ENCODE measurements at places on chromosomes 16 and 17.

DNA sequence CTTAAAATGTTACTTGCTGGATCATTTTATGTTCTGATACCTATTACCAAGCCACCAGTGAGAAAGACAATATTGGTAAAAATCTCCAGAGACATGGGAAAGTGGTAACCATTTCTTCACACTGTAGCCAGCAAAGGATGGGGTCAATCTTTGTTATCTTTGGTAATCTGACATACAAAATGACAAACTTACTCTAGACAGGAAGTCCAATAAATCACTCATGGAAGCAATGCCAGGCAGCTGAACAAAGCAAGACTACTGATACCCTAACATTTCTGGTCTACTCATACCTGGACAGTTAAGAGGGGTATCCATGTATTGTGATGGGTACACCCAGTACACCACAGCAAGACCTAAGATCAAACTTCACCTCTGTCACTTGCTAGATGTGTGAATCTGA is 19.0 kb downstream of the GRB2 start:
- no peak for DNase-seq

DNA sequence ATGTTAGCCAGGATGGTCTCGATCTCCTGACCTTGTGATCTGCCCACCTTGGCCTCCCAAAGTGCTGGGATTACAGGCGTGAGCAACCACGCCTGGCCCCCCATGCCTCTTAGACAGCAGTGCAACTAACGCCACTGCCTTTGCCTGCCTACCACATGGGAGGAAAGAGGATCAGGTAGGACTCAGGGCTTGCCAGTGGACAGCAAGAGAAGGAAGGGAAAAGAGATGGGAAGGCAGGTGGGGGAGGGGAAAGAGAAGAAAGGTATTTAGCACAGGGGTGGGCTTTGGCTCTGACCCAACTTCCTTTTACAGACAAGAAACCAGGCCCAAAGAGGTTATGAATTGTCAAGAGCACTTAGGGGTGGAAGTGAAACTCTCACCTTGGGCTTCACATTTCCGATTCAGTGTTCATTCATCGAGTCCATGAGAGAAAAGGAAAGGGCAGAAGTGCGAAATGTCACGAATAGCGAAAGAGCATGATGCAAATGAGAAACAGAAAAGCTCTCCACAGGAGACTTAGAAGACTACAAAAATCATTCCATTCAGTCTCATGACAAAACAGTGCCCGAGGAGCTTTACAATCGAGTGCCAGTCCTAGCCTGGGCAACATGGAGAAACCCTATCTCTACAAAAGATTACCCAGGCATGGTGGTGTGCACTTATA is 36.4 kb downstream of the CDK5R1 start:
- no peak for DNase-seq

DNA sequence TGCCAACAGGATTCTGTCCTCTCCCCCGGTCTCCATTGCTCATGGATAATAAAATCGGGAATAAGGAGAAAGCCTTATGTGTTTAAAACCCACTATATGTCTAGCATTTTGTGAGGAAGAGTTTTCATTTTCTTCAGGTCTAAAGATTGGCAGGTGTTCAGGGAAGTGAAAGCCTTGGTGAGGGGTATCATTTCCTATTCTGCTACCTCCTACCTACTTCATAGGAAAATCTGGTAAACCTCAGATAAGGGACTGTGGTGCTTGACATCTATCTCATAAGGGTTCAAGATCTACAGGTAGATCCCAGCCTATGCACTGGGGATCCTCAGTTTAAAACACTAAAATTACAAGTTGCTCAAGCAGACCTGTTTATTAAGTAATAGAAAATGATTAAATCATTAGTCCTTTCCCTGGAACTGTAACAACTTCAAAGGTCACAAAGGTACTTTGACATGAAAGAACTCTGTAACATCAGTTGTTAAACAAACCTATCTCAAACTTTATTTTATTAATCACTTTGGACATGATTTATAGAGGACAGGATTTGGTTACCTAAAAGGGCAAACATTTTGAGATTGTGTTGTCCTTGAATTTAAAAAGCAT is 6.5 kb downstream of the MOSMO start:
- no peak for DNase-seq

GRCh38 chr17:63387656-63388340 is 58.3 kb downstream of the CYB561 start:
- no peak for DNase-seq

GRCh38 chr17:81523402-81524038 is 4.7 kb upstream of the FSCN2 start:
- peak; percentile 66 for DNase-seq

GRCh38 chr17:48259694-48260291 is 152.2 kb downstream of the SNX11 start:
- peak; percentile 88 for DNase-seq

DNA sequence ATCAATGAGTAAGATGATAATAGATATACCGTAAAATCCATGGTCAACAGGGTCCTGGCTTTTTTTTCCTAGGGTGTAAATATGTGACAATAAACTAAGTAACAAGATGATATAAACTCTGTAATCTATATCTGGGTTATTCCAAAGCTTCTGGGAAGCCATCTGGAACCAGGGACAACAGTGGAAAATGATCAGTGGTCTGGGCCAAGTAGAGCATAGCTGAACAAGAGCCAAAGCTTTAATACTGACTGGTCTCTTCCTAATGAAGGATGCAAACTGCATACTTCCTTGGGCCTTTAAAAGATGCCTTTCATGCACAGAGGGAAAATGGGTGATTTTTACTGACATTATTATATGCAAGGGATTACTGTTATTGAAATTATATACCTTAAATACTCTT is 8.9 kb downstream of the CA10 start:
- DNase-seq, result no peak

DNA sequence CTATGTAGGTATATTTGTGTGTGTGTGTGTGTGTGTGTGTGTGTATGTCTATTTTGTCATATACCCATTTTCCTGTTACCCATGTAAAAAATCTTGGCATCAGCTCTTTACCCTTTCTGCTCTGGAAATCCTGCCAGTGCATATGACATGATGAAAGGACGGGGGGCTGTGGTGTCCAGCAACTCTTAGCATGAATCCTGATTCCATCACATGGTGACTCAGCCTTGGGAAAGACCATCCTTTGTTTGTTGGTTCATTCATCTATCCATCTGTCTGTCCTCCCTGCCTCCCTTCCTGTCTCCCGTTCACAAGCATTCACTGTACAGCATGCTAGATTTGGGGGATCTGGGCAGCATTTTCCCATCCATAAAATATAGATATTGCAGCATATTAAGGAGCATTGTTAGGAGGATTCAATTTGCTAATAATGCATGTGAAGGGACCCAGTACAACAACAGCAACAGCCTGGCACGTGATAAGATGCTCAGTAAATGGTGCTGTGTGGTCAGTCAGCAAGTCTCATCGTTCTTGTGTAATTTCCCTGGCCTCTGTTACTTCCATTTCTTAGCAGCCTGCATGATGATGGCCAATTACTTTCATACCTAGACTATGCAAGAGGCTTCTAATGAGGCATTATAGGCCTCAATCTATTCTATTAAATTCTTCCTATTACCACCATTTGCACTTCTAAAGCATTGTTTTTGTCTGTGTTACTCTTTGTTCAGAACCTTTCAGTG is 191.0 kb downstream of the PRKCA start:
- DNase-seq, result no peak

DNA sequence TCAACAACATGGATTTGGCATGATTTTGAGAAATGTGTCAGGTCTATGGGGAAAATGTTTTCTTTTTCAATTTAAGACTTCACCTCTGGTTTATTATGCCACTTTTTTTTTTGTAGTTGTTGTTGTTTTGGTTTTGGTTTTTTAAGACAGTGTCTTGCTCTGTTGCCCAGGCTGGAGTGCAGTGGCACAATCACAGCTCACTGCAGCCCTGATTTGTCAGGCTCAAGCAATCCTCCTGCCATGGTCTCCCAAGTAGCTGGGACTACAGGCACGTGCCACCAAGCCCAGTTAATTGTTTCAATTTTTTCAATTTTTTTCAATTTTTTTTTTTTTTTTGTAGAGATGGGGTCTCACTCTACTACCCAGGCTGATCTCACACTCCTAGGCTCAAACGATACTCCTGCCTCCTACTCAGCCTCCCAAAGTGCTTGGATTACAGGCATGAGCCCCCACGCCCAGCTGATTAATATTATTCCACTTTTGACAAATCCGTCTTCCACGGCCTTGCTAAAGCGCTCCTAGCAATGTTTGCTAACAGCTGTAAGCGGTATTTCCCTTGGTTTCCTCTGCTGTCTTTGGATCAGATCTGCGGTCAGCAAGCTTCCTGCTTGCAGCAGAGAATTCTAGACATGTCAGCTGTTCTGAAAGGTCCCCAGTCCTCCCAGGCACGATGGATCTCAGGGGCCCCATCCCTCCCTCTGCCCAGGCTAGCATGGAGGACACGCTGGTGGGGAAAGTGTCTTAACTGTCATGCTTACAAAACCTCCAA is 7.0 kb upstream of the MILR1 start:
- no peak for DNase-seq
